ENCODE measurements at places on chromosomes 7 and 10.

GRCh38 chr10:11527691-11528255 lies 83.7 kb downstream of the USP6NL start:
- DNase-seq, result no peak

- DNase-seq, result no peak
These were observed 55.1 kb upstream of the GLCCI1 start for GRCh38 chr7:7913504-7913903.

DNA sequence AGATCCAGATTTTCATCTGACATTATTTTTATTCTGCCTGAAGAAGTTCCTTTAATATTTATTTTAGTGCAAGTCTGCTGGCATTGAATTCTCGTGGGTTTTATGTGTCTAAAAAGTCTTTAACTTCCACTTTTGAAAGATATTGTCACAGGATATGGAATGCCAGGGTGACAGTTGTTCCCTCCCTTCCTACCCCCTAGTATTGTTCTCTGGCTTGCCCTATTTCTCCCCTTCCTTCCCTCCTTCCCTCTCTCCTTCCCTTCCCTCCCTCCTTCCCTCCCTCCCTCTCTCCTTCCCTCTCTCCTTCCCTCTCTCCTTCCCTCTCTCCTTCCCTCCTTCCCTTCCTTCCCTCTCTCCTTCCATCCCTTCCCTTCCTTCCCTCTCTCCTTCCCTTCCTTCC lies 14.9 kb downstream of the OLAH start:
- no peak for DNase-seq

GRCh38 chr7:139046143-139046542 lies 10.3 kb upstream of the ZC3HAV1L start:
- DNase-seq, result no peak

DNA sequence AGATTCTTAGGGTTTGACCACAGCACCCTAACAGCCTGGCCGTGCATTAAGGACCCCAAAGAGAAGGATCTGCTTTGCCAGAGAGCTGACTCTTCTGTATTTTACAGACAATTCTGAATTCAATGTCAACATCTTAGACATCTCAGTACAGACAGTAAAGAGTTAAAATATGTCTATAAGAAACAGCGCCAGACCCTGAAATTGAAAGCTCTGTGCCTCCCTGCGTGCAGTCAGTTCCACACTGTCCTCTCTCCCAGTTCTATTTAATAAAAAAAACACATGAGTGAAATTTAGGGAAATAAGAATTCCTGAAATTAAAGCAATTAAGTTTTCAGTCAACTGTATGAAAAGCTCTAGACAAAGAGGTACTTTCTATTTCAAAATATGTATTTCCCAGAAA lies 45.1 kb downstream of the MET start:
- DNase-seq, result no peak

DNA sequence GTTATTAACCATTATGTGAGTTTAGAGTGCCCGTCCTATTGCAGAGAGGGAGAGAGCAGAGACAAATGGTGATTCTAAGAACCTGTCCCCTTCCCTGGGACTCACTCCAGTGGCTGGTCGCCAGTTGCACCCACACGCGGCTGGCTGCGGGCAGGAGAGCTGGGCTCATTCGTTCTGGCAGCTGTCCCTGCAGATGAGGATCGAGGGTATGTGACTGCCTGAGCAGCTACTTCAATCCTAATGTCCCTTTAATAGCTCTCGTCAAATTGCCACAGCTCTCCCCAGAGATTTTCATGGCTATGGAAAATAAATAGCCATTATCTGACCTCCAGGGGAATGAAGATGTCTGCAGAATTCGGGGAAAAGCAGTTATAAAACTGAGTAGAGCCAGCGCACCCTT lies 41.6 kb downstream of the RBM28 start:
- DNase-seq, result no peak

DNA sequence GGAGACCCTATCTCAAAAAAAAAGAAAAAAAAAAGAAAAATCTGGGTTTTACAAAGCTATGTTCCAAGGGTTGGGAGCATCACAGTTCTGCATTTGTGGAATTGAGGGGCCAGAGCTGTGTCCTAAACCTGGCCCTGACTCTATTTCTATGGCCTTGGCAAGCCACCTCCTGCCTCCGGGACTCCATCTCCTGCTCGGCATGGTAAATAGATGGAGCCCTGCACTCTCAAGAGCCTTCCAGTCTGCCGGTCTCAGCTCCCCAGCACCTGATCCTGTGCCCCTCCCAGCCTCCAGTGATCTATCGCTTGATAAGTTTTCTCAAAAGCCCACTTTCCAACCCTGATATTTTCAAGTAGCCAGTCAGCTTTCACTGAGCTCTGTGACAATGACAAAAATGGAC lies 43.0 kb downstream of the KCNH2 start:
- DNase-seq, result no peak

- no peak for DNase-seq
These were observed 748 bp upstream of the SH3PXD2A start for GRCh38 chr10:103855852-103856796.

DNA sequence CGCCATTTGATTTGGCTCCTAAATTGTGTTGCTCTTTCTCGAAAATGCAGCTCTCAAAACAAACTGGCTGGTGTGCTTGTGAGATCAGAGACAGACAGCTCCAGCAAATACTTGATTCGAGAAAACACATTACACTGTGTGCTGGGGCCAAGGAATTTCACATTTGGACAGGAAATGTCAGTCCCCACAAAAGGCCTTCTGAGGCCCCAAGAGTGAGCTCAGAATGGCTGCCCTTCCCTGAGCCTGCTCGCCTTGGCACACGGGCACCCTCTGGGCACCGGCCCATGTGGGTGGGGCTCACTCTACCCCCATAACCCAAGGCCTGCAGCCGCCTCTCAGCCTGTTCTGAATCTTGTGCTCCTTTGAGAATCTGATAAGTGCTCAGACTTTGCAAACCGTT lies 13.9 kb upstream of the HSPA12A start:
- DNase-seq, result no peak

DNA sequence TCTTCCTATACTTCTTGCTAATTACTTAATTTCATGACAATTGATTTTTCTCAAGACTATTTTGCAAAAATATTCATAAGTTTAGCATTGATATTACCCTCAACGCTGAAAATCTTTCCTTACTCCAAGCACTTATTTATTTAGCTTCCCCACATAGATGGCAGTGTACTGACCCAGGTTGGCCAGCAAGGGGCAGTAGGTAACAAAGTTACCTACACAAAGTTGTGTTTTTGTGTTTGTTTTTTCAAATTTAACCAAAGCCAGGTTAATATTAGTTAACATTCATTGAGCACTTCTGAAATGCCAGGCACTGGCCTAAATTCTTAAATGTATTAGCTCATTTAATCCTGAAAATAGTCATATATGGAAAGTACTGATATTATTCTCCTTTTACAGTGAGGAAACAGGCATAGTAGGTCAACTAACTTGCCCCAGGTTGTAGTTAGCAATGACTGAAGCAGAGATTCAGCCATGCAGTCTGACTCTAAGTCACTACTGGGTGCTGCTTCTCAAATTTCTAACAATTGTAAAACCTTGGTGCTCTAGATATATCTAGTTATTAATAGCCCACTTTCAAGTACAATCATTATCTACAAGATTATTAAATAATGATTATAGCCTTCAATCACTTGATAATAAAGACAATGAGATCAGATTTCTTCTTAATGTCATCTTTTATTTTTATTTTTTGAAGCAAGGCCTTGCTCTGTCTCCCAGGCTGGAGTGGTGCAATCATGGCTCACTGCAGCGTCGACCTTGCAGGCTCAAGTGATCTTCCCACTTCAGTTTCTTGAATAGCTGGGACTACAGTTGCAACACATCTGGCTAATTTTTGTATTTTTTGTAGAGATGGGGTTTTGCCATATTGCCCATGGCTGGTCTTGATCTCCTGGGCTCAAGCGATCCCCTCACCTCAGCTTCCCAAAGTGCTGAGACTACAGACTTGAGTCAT lies 5.8 kb upstream of the GGCT start:
- DNase-seq, result no peak

- no peak for DNase-seq
These were observed 11.4 kb downstream of the ZWINT start for GRCh38 chr10:56349611-56350010.

DNA sequence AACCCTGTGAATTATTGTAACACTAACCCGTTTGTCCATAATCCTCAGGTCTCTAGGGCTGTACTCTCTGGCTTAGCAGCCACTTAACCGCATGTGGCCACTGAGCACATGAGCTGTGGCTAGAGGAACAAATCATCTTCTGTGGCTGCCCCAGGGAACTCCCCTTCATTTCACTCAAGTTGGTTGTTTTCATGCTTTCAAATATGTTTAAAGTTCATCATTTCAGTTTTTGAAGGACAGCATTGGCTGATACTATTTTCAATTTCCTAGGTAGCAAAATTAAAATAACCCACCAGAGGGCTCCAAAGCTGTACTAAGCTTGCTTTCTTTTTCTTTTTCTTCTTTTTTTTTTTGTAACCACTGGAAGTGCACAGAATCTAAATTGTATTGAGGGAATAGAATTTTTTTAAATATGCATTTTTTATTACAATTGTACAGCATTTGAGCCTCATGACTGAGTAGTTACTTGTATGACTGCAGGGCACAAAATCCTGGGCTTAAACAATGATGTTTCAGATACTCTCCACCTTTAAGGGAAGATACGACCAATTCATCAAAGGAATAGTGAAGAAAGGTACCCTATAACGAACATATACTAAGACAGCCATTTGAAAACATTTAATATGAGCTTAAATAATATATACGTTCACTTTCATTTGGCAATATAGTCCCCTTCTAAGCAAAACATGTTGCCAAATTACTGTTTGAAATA lies 38.6 kb downstream of the MRC1 start:
- no peak for DNase-seq

DNA sequence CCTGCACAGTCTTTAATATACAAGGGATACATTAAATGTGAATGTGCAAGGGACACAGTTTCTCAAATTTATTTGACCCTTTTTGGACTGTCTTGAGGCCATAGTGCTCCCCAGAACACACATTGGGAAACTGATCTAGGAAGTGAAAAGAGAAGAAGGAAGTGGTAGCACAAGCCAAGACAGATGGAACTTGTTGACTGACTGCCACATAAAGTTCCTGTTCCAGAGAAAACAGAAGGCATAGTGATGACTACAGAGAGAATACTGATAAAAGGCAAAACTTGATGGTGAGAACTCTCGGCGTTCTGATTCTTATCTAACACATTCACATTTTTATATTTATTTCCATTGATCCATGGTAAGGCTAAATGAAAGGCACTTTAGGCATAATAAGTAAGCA lies 1216.4 kb downstream of the CNTNAP2 start:
- DNase-seq, result no peak

- no peak for DNase-seq
These were observed 56.4 kb upstream of the DKK1 start for GRCh38 chr10:52257692-52258075.

DNA sequence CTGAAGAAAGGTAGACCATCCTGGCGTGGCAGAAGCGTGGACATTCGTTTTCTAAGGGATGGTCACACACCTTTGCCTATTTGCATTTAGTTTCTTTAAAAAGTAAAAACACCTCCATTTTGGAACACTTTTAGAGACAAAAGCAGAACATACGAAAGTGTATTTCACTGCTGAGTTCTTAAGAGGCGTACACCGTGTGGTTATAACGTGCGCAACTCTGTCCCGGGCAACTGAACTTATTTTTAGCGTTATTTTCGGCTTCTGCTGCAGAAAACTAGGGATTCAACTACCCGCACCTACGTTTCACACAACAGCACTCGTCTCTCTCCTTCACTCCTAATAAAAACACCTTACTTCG lies 557 bp upstream of the LSM8 start:
- DNase-seq, result no peak

- DNase-seq, result no peak
These were observed 7.7 kb downstream of the VAX1 start for GRCh38 chr10:117130346-117130745.

GRCh38 chr10:55203319-55203718 lies 402.3 kb upstream of the PCDH15 start:
- no peak for DNase-seq

GRCh38 chr10:52940921-52941320 lies 168.3 kb upstream of the MBL2 start:
- no peak for DNase-seq

- DNase-seq, result no peak
These were observed 17.3 kb upstream of the BLOC1S2 start for GRCh38 chr10:100303724-100304319.

DNA sequence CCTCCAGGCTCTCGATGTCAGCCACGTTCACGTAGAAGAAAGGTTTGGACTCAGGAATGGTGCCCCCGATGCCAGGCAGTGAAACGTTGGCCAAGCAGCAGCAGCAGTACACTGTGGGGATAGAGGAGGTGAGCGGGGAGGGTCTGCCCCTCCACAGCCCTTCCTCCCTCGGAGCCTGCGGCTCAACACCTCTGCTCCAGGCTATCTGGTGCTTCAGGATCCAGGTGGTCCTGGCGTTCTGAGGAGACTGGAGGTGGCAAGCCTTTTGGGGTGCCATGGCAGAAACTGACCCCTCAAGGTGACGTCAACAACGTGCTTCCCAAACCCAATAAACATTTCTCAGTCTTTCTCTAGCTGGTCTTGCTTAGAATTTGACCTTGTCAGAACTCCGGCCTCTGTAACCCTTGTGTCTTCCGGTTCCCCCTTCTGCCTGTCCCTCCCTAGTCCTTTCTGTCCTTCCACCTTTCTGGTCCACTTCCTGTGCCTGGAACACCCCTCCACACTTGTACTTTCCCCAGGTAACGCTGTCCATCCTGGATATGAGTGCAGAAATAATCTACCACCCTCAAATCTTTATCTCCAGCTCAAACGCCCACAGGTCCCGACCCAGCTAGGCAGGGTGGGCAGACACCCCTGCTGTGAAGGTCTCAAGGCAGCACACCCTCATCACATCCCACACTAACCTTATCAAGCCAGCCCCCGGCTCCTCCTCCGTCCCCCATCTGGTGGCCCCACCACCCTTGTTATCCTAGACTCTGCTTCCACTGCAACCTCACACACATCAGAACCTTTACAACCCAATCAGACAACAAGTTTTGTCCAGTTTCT lies 36.5 kb downstream of the DENND11 start:
- DNase-seq, result no peak

GRCh38 chr10:50394832-50395231 lies 143.5 kb upstream of the ASAH2 start:
- DNase-seq, result no peak

DNA sequence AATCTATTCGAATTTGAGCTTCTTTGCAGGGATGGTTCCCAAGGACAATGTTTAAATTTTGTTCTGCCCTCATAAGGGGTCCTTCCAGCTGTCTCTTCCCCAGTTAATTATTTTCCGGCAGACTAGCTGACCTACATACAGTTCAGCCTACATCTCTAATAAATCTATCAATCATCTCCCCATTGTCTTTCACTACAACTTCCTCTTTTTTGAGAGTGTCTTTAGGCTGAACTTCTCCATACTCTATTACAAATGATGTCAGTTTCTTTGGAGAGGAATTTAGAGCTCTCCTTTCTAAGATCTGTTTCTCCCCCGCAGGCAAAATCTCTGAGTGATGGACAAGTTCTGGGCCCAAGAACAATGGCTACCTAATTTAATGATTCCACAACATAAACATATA lies 122.2 kb downstream of the PCLO start:
- DNase-seq, result no peak

DNA sequence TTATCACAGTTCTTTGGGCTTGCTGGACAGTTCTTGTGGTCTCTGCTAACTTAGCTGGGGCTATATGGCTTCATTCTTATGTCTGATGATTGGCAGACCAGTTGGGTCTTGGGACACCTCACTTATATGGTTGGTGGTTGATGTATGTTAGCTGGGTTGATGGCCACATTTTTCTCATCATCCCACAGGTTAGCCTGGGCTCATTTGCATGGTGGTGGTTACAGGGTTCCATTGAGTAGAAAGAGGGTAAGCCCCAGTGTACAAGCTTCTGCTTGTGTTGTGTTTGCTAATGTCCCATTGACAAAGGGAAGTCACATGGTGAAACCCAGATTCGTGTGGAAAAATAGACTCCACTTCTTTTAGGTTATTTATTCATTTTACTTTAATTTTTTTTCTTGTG lies 40.6 kb downstream of the TMEM60 start:
- DNase-seq, result no peak
